ENCODE measurements at places on chromosomes 7 and 10. TPM values are rescaled to one million over a fixed set of nuclear protein-coding genes. Genes with fewer than 3 reads are reported as not detected.

GRCh38 chr7:151448261-151449252 is 8.6 kb upstream of the CRYGN start:
- DNase-seq, result peak; percentile 76

- DNase-seq, result no peak
These were observed 101.5 kb upstream of the NPVF start for GRCh38 chr7:25329815-25330214.

DNA sequence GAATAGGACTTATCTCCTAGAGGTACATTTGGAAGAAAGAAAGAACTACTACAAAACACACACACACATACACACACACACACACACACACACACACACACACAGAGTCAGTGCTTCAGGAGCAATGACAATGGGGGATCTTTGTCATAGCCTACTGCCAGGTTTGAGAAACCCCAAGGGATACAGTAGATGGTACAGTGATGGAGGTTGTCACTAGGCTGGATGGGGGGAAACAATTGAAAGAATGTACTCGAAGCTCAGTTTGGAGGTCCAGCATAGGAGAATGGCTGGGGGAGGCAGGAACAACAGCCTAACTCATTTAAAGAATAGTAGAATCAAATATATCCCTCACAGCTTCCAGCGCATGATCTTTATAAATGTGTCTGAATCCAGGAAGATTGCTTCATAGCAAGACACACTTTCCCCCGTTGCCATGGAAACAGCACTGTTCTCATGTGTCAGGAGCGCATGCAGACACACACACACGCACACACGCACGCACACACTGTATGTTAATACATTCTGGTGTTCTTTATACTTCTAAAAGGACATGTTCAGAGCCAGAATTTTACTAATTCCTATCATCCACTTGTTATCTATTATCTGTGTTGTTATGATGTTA is 32.6 kb upstream of the ZNRF2 start:
- DNase-seq, result no peak

- no peak for DNase-seq
These were observed 137.7 kb downstream of the PRPF18 start for GRCh38 chr10:13724484-13724883.

DNA sequence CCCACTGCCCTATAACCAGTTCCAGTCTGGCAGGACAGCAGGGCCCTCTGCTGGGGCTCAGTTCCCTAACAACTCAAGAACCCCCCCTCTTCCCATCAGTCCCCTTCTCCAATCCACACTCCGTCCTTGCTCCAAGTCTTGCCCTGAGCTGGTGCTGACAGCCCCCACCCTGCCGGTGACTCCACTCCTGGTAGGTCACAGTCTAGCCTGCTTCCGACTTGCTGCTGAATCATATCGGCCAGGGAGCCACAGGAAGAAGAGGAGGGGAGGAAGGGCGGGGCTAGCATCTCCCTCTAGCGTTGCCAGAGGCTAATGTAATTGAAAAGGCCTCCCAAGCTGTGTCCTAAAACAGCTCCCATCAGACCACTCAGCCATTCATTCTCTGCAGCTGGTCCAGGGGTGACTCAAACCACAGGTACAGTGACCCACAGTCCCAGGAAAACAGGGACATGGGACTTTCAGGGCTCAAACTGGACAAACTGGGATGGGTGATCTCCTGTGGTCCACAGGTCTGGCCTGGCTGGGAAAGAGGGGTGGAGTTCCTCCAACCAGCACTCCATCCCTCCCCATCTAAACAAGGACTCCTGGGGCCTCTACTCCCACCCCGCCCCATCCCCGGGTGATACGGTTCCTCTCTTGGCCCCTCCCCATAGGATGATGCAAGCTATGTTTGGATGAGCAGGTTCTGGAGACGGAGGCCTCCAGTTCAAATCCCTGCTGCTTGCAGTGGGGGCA is 158.8 kb downstream of the SH3PXD2A start:
- DNase-seq, result peak; percentile 65

DNA sequence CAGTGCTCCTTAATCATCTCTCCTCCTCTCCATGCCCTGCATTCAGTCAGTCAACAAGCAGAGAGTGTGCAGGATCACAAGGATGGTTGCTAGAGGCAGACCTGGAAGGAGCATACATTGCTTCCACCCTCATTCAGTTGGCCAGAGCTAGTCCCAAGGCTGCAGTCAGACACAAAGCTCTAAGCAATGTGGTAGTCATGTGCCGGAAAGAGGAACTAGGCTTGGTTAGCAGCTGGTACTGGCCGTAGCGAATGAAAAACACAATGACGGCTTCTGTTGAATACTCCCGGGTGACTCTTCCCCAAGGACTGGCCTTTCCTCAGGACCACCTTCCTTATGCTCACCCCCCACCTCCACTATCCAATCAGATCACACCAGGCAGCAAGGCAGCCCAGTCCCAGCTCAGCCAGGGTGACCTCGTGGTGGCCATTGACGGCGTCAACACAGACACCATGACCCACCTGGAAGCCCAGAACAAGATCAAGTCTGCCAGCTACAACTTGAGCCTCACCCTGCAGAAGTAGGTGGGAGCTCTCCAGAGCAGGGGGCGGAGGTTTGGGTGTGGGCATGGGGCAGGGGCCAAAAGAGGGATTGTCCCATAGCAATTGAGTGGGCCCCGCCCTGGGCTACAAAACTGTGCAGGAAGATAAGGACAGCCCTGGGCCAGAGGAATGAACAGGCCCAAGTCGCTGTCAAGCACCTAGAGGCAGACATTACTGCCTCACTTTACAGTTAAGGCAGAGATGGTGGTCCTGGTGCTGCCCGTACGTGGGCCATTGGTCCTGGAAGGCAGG is 10.9 kb downstream of the LDB3 start:
- DNase-seq, result no peak

GRCh38 chr7:22712999-22713398 is 14.0 kb upstream of the IL6 start:
- DNase-seq, result no peak

DNA sequence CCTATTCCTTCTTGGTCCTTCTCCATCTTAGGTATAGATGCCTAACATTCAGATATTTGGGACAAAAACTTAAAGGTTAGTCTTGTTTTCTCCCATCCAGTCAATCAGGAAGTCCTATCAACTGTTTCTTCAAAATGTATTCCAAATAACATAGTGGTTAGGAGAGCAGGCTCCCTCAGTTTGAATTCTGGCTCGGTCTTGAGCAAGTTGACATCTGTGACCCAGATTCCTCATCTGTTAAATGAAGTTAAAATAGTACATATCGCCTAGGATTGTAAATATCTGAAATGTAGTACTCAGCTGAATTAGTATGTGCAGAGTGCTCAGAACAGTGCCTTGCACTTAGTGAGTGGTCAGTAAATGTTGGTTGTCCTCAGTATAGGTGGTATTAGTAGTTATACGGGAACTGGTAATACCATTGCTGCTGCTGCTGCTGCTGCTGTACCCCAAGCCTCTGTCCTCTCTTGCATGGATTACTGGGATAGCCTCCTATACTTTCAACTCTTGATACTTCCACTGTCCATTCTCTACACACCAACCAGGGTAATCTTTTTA is 58.6 kb downstream of the RALA start:
- no peak for DNase-seq

DNA sequence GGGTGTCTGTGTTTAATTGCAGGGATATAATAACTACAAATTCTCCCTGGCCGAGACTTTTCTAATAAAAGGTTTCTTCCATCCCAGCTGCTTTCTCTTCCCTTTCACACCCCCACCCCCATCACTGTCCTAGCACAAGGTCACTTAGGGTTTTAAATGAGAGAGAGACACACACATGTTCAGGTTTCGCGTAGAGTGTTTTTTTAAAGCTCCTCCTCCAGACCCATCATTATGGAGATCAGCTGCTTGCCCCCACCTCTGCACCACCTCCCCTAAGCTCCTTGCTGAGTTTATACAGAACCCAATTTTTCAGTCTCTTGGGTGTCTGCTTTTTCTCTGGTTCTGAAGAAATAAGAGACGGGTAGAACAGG is 18.6 kb downstream of the LRMDA start:
- DNase-seq, result no peak

- no peak for DNase-seq
These were observed 34.5 kb downstream of the SMURF1 start for GRCh38 chr7:99109108-99110051.

GRCh38 chr7:38704041-38704547 is 72.9 kb upstream of the AMPH start:
- no peak for DNase-seq

GRCh38 chr10:70518695-70519094 is 40.1 kb downstream of the PALD1 start:
- DNase-seq, result no peak

- DNase-seq, result no peak
These were observed 35.9 kb upstream of the FZD1 start for GRCh38 chr7:91228327-91228726.

CALN1 gene
- not detected for total RNA-seq

EPO gene
- not detected for total RNA-seq

MAGI2 gene
- 1.4 TPM for total RNA-seq
